ENCODE measurements at places on chromosomes 16 and 17. TPM values are rescaled to one million over a fixed set of nuclear protein-coding genes. Genes with fewer than 3 reads are reported as not detected.

GRCh38 chr16:81221731-81222130 lies 16.8 kb upstream of the BCO1 start:
- DNase-seq = no peak

DNA sequence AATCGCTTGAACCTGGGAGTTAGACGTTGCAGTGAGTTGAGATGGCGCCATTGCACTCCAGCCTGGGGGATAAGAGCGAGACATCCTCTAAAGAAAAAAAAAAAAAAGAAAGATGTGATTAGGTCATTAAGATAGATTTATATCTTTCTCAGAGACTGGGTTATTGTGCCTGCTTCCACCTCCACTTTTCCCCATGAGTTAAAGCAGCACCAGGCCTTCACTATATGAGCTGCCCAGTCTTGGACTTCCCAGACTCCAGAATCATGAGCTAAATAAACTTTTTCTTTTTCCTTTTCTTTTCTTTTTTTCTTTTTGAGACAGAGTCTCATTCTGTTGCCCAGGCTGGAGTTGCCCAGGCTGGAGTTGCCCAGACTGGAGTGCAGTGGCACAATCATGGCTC lies 19.4 kb upstream of the CDH1 start:
- DNase-seq = no peak

GRCh38 chr16:31451681-31452351 lies 7.5 kb upstream of the ARMC5 start:
- DNase-seq = no peak

MOSMO gene
- total RNA-seq = 11.9 TPM

GJD3 gene
- total RNA-seq = 0.29 TPM

APOH gene
- total RNA-seq = not detected

GRCh38 chr16:8736123-8736668 lies 61.2 kb downstream of the TMEM186 start:
- DNase-seq = no peak

GRCh38 chr16:62386411-62386810 lies 350.2 kb upstream of the CDH8 start:
- no peak for DNase-seq

CES3 gene
- 4.3 TPM for total RNA-seq

CCDC144A gene
- 0.47 TPM for total RNA-seq

GRCh38 chr16:101586-101985 lies 23.6 kb downstream of the MPG start:
- DNase-seq = no peak

DNA sequence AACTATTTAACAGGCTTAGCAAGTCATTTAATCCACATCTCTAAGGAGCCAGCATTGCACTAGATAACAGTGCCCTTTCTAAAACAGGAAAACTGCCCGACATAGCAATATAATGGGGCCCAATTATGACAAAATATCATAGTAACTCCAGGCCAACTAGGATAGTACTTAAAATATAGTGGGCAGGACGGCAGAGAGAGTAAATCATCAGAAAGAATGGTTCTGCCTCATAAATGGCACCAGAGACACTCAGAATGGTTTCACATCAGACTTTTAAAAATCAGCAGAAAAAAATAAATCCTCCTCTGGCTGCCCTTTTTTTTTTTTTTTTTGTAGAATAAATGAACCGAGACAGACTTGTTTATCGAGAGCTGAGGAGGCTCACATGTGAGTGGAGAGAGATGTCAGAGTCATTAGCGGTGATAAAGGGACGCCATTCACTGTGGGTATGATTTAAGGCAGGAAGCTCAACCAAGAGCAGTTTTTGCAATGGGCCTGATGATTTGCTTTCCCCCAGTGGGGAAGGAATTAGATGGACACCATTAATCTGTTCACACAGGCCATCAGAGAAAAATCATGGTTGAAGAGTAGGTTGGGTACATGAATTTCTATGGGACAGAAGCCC lies 62.6 kb downstream of the CPPED1 start:
- no peak for DNase-seq
